Vein endothelial cell (primary cell): ENCODE measurements at places on chromosomes 5 and 9. TPM values are rescaled to one million over a fixed set of nuclear protein-coding genes. Genes with fewer than 3 reads are reported as not detected.

Gene CDH9
- total RNA-seq = not detected in 2 replicates

Gene RAD17
- total RNA-seq = 11.4 and 19.5 TPM in 2 replicates

Gene EIF4E1B
- not detected in 2 replicates for total RNA-seq

Gene RABEPK
- total RNA-seq = 22.2 and 26.5 TPM in 2 replicates

Gene HTR4
- total RNA-seq = 0.10 TPM in 1 of 2 replicates, not detected in the other

Gene PCDHA12
- under 0.01 TPM in 1 of 2 replicates, not detected in the other for total RNA-seq

Gene LRRC19
- total RNA-seq = not detected in 2 replicates

Gene AGPAT2
- 61.9 and 73.2 TPM in 2 replicates for total RNA-seq

Gene CNTLN
- total RNA-seq = 8.2 and 11.2 TPM in 2 replicates

Gene FAM151B
- 1.6 and 3.3 TPM in 2 replicates for total RNA-seq

Gene SLC6A19
- not detected in 2 replicates for total RNA-seq

Gene DBH
- total RNA-seq = not detected in 2 replicates

Gene ZNF354C
- 5.6 and 6.4 TPM in 2 replicates for total RNA-seq

Gene RLN1
- not detected in 2 replicates for total RNA-seq

Gene AK3
- total RNA-seq = 55.9 and 64.5 TPM in 2 replicates

Gene TLR4
- 92.9 and 207 TPM in 2 replicates for total RNA-seq

Gene FRMPD1
- total RNA-seq = not detected in 2 replicates

Gene PTGES
- 0.10 and 0.33 TPM in 2 replicates for total RNA-seq

Gene NFIB
- total RNA-seq = 208 and 234 TPM in 2 replicates

Gene IFNA2
- total RNA-seq = not detected in 2 replicates

Gene GFRA3
- total RNA-seq = 0.10 TPM in 1 of 2 replicates, not detected in the other

Gene FRRS1L
- total RNA-seq = not detected in 2 replicates

Gene ANKRD33B
- 3.1 and 6.9 TPM in 2 replicates for total RNA-seq

Gene SKP2
- total RNA-seq = 23.2 and 46.0 TPM in 2 replicates

Gene ZNF367
- total RNA-seq = 4.6 and 6.8 TPM in 2 replicates

Gene SLC28A3
- not detected in 2 replicates for total RNA-seq

Gene FBLL1
- 0.57 and 0.65 TPM in 2 replicates for total RNA-seq

Gene GABRA6
- not detected in 2 replicates for total RNA-seq

Gene CACFD1
- 4.9 and 11.1 TPM in 2 replicates for total RNA-seq

Gene FAXDC2
- 6.2 and 8.8 TPM in 2 replicates for total RNA-seq

Gene DND1
- total RNA-seq = 0.38 TPM in 1 of 2 replicates, not detected in the other

Gene LOX
- total RNA-seq = 41.8 and 67.1 TPM in 2 replicates

Gene ESM1
- 181 and 274 TPM in 2 replicates for total RNA-seq

Gene WDR38
- total RNA-seq = not detected in 2 replicates

Gene DMRT3
- not detected in 2 replicates for total RNA-seq

Gene MAP1B
- 216 TPM in 2 replicates for total RNA-seq

Gene TERT
- total RNA-seq = not detected in 2 replicates

Gene SPRY4
- total RNA-seq = 22.2 and 30.2 TPM in 2 replicates

Gene CSF1R
- not detected in 2 replicates for total RNA-seq

Gene TMOD1
- 1.1 and 2.0 TPM in 2 replicates for total RNA-seq

Gene EPB41L4B
- 0.98 and 1.3 TPM in 2 replicates for total RNA-seq

Gene PHF24
- not detected in 2 replicates for total RNA-seq

Gene APBA1
- total RNA-seq = 10.5 and 22.5 TPM in 2 replicates

Gene QRFP
- not detected in 2 replicates for total RNA-seq

Gene ZFP2
- total RNA-seq = 0.33 and 0.86 TPM in 2 replicates

Gene SPAG8
- 0.10 TPM in 1 of 2 replicates, not detected in the other for total RNA-seq

Gene WNT8A
- total RNA-seq = under 0.01 TPM in 1 of 2 replicates, not detected in the other

Gene IFNK
- total RNA-seq = not detected in 2 replicates

Gene TAS2R1
- not detected in 2 replicates for total RNA-seq

Gene PAEP
- not detected in 2 replicates for total RNA-seq

Gene TMCO6
- total RNA-seq = 9.8 and 20.6 TPM in 2 replicates

Gene GRPEL2
- 33.0 and 52.4 TPM in 2 replicates for total RNA-seq

Gene PCSK1
- 2.3 and 8.2 TPM in 2 replicates for total RNA-seq

Gene ATP10B
- not detected in 2 replicates for total RNA-seq

Gene TEX48
- total RNA-seq = not detected in 2 replicates

Gene SYK
- total RNA-seq = under 0.01 TPM in 1 of 2 replicates, not detected in the other

Gene NMUR2
- total RNA-seq = not detected in 2 replicates
